ENCODE measurements at places on chromosomes 6 and 20. TPM values are rescaled to one million over a fixed set of nuclear protein-coding genes. Genes with fewer than 3 reads are reported as not detected.

DNA sequence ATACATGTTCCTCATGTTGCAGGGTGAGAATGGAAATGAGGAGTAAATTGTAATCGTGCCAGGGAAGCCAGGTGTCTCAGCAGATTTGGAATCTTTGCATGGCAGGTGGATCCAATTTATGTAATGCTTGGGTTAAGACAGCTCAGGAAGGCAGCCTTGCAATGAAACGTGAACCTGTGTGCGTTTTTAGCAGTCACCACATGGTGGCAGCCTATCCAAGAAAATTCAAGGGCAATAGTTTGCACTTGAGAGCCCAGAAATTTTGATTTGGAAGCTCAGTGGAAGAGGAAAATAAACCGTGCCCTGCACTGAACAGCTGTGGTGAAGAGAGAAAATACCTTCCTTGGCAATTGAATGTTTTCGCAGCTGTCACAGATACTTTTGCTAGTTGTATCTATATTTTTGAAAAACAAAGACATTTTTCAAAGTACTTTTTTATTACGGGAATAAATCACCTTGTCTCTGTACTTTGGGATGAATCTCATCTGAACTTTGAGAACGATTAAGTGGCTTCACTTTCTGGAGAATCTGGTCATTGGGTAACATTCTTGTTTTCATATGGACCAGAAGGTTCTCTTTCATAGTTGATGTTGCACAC lies 26.5 kb downstream of the MTHFD1L start:
- no peak overlapping the region for H3K4me3 ChIP-seq
- H3K4me1 ChIP-seq = peaks cover 31% of the 10 kb centered on the region
- H3K36me3 ChIP-seq = peaks cover 57% of the 10 kb centered on the region
- no peaks in the 10 kb centered on the region for H3K27me3 ChIP-seq
- H3K27ac ChIP-seq = no peak overlapping the region

GRCh38 chr6:87184762-87185250 lies 29.4 kb downstream of the ZNF292 start:
- no peak for DNase-seq
- H3K27ac ChIP-seq = no peak overlapping the region
- no peaks in the 10 kb centered on the region for H3K27me3 ChIP-seq
- H3K36me3 ChIP-seq = peaks cover 42% of the 10 kb centered on the region
- no peak overlapping the region for H3K4me3 ChIP-seq
- peaks cover 77% of the 10 kb centered on the region for H3K4me1 ChIP-seq

DNA sequence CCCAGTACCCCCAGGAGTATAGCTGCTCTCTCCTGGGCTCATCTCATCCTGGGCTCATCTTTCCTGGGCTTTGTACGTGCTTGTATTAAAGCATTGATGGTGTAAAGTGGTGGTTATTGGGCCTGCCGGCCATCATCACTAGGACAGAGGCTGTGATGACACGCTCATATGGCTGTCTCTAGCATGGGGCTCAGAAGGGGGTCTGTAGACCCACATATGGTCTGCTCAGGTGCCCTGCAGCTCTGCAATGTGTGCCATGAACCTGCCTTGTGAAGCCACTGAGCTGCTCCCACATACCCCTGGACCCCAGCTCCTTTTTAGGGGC lies 143.4 kb downstream of the CDC5L start:
- peaks cover 9% of the 10 kb centered on the region for H3K4me1 ChIP-seq
- H3K27me3 ChIP-seq = peaks cover 6% of the 10 kb centered on the region
- no peak overlapping the region for H3K27ac ChIP-seq
- no peak for DNase-seq

- no peak overlapping the region for H3K27ac ChIP-seq
- peaks cover 15% of the 10 kb centered on the region for H3K4me1 ChIP-seq
- no peak overlapping the region for H3K4me3 ChIP-seq
Measured at GRCh38 chr6:5695260-5696245, 311.2 kb downstream of the NRN1 start.

- H3K27ac ChIP-seq = no peak overlapping the region
- H3K4me1 ChIP-seq = peaks cover 2% of the 10 kb centered on the region
- H3K36me3 ChIP-seq = no peaks in the 10 kb centered on the region
- no peak for DNase-seq
- no peak overlapping the region for H3K4me3 ChIP-seq
- peaks cover 10% of the 10 kb centered on the region for H3K27me3 ChIP-seq
Measured at GRCh38 chr6:3939368-3939958, 90.3 kb downstream of the FAM50B start.

DNA sequence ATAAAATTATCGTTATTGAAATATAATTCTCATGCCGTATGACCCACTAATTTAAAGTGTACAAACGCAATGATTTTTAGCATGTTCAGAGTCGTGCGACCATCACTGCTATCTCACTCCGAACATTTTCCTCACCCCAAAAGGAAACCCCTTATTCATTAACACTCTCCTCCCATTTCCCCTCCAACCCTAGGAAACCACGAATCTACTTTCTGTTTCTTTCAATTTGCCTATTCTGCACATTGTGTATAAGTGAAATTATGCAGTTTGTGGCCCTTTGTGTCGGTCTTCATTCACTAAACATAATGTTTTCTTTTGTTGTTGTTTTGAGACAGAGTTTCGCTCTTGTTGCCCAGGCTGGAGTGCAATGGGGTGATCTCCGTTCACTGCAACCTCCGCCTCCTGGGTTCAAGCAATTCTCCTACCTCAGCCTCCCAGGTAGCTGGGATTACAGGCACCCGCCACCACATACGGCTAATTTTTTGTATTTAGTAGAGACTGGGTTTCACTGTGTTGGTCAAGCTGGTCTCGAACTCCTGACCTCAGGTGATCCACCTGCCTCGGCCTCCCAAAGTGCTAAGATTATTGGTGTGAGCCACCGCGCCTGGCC lies 99.7 kb upstream of the ZNF217 start:
- peaks cover 26% of the 10 kb centered on the region for H3K4me1 ChIP-seq
- H3K27ac ChIP-seq = peak overlapping the region; percentile 64
- DNase-seq = no peak

DNA sequence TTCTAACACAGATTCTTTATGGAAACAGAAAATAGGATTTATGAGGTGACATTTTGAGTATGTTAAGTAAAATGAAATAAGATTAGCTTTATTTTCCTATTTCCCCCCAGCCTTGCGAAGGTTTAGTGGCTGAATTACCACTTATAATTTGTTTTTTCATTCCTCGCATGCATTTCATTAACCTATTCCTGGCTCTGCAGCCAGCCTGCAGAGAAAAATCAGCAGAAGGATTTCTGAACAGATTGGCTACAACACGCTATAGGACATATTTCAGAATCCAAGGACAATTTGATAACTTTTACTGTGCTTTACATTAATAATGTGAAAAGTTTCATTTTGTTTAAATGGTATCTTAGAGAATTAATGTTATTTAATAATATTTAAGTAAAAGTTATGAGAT lies 162.4 kb upstream of the MMS22L start:
- H3K27me3 ChIP-seq = peaks cover 6% of the 10 kb centered on the region
- no peaks in the 10 kb centered on the region for H3K4me1 ChIP-seq
- H3K36me3 ChIP-seq = no peaks in the 10 kb centered on the region
- no peak for DNase-seq

GRCh38 chr6:44453146-44453545 lies 65.6 kb downstream of the CDC5L start:
- no peak overlapping the region for H3K4me3 ChIP-seq
- no peaks in the 10 kb centered on the region for H3K27me3 ChIP-seq
- H3K27ac ChIP-seq = no peak overlapping the region
- H3K36me3 ChIP-seq = peaks cover 5% of the 10 kb centered on the region
- H3K4me1 ChIP-seq = peaks cover 1% of the 10 kb centered on the region

- H3K4me1 ChIP-seq = peaks cover 29% of the 10 kb centered on the region
- no peaks in the 10 kb centered on the region for H3K27me3 ChIP-seq
- H3K4me3 ChIP-seq = no peak overlapping the region
- no peaks in the 10 kb centered on the region for H3K36me3 ChIP-seq
Measured at GRCh38 chr6:53431704-53432103, 83.0 kb upstream of the ELOVL5 start.

DNA sequence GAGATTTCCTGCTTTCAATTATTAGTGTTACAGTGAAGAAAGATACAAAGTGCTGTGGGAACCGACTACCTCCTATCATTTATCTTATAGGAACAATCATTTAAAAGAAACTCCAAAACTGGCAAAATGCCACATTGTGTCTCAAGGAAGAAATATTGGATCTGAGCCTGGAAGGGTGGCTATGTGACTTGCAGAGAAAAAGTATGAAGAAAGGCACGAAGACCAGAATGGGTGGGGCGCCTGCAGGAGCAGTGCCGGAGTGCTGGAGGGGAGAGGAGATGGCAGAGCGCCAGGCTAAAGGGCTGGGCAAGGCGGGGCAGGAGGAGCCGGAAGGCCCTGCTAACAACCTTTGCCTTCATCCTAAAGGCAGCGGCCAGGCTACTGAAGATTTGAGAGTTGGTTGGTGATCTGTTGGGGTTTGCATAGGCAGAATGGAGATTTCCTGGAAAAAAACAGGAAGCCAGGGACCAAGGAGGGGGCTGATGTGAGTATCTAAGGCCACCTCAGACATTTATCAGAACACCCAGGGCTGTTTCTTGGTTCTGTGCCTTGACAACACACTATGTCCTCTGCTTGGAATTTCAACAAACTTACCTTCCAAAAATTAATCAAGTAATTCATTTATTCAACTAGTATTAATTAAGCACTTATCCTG lies 125.6 kb downstream of the MAFB start:
- H3K27ac ChIP-seq = no peak overlapping the region
- peaks cover 5% of the 10 kb centered on the region for H3K27me3 ChIP-seq
- H3K4me3 ChIP-seq = no peak overlapping the region
- H3K4me1 ChIP-seq = no peaks in the 10 kb centered on the region
- no peak for DNase-seq

GRCh38 chr6:37285861-37286311 lies 27.9 kb upstream of the TMEM217 start:
- peaks cover 56% of the 10 kb centered on the region for H3K36me3 ChIP-seq
- H3K27ac ChIP-seq = peak overlapping the region; percentile 55
- H3K4me1 ChIP-seq = peaks cover 35% of the 10 kb centered on the region
- no peaks in the 10 kb centered on the region for H3K27me3 ChIP-seq
- DNase-seq = peak; percentile 40
- no peak overlapping the region for H3K4me3 ChIP-seq

GRCh38 chr6:71474942-71475341 lies 186.3 kb downstream of the OGFRL1 start:
- H3K4me1 ChIP-seq = peaks cover 5% of the 10 kb centered on the region
- no peak overlapping the region for H3K4me3 ChIP-seq
- H3K27ac ChIP-seq = no peak overlapping the region
- H3K36me3 ChIP-seq = no peaks in the 10 kb centered on the region
- H3K27me3 ChIP-seq = peaks cover 7% of the 10 kb centered on the region
- DNase-seq = no peak

DNA sequence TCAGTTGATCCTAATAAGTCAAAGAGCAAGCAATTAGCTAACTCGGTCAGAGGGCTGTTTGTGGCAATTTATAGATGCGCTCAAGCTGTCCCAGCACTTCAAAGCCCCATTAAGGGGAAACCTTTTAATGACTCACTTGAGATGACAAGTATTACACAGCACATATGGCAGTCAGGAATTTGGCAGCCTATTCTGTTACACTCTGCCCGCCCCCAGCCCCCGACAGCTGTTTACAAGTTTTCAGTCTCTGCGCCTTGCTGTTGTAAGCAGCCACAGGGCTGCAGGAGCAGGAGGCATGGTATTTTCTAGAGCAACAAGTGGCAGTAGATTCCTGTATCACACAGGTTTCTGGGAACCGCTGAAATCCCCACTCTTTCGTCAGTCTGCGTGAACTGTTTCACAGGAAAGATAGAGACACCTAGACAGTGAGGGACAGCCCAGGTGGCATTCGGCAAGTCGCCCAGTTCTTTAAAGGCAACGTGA lies 263.0 kb downstream of the FOXC1 start:
- no peaks in the 10 kb centered on the region for H3K36me3 ChIP-seq
- no peak overlapping the region for H3K27ac ChIP-seq
- H3K4me1 ChIP-seq = no peaks in the 10 kb centered on the region

DNA sequence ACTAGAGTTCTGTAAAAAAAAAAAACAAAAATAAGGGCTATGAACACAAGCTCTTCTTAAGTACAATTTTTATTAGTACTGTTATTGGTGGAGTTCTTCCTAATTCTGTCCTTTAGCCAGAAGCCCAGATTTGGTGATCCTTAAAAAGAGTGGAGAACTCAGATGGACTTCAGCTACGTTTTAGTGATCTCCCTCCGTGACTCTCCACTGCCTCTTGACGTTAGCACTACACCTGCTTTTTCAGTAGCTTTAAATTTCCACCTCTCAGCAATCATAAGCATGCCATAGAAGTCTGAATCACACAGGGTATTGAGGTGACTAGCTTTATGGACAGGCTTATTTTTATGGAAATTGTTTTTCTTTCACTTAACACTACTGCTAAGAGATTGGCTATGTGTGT lies 17.7 kb downstream of the DHX35 start:
- no peaks in the 10 kb centered on the region for H3K4me1 ChIP-seq
- H3K27ac ChIP-seq = no peak overlapping the region
- no peaks in the 10 kb centered on the region for H3K27me3 ChIP-seq
- DNase-seq = no peak
- H3K4me3 ChIP-seq = no peak overlapping the region

DNA sequence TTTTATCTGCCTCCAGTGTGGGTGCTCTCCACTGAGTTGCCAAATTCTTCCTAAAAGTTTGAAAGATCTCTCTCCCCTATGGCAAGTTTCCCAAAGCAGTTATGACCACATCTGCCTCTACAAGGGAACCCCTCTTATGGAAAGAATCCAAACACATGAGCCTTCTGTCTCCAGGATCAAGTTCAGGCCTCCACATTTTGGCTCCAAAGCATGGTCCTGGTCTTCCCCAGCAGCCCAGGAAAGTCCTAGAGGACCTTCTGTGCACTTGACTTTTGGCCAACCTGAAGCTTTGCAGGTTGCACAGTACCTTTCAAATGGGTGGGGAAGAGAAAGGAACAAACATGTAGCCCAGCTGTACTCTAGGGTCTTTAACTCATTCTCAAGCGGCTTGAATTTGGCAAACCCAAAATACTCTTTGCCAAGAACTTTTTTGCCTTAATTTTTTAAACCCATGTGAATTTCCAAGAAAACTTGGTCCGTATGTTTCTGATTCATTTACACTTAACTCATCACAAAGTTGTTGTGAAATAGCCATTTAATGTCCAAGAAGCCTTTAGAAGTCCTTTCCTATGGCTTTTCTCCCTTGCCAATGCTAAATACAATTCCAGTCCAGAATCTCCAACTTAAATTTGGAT lies 240.1 kb upstream of the TBX18 start:
- H3K4me1 ChIP-seq = no peaks in the 10 kb centered on the region
- H3K36me3 ChIP-seq = no peaks in the 10 kb centered on the region
- no peaks in the 10 kb centered on the region for H3K27me3 ChIP-seq
- no peak overlapping the region for H3K27ac ChIP-seq
- no peak for DNase-seq
- H3K4me3 ChIP-seq = no peak overlapping the region

- DNase-seq = peak; percentile 96
- peak overlapping the region; percentile 96 for H3K4me3 ChIP-seq
- H3K27me3 ChIP-seq = no peaks in the 10 kb centered on the region
- H3K4me1 ChIP-seq = peaks cover 27% of the 10 kb centered on the region
- peak overlapping the region; percentile 96 for H3K27ac ChIP-seq
Measured at GRCh38 chr6:142946181-142946923, 1.4 kb upstream of the HIVEP2 start.

CCR6 gene
- total RNA-seq = 3.4 TPM

GINS1 gene
- 24.6 TPM for total RNA-seq

C6orf163 gene
- total RNA-seq = 1.2 TPM

FUCA2 gene
- 7.8 TPM for total RNA-seq

WFDC11 gene
- not detected for total RNA-seq
